Cardiac muscle cell (in vitro differentiated cells and primary cell): ENCODE measurements at places on chromosomes 4 and X. TPM values are rescaled to one million over a fixed set of nuclear protein-coding genes. Genes with fewer than 3 reads are reported as not detected.
A peak's percentile ranks its signal among the peaks of the same experiment; 100 is the strongest.

DNA sequence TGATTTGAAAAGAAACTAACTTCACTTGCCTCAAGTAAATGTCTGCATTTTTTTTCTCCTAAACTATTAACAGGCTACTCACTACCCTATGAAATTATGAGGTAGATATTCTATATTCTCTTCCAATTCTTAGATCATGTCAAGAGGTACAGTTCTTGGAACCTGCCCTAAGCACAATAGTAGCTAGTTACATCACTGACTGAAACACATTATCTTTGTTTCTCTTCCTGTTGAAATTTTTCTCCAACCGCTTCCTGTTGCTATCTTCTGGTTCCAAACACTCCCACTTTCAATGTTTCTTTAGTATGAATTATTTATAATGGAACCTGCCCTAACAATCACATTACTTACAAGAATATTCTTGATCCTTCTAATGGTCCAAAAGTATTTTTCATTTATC lies 5.0 kb upstream of the BANK1 start:
- H3K4me3 ChIP-seq: no peak overlapping the region
- H3K27ac ChIP-seq: no peak overlapping the region
- no peaks in the 10 kb centered on the region for H3K27me3 ChIP-seq
- H3K4me1 ChIP-seq: peaks cover 3% of the 10 kb centered on the region
- peak; percentile 72 for DNase-seq
- H3K36me3 ChIP-seq: no peaks in the 10 kb centered on the region

DNA sequence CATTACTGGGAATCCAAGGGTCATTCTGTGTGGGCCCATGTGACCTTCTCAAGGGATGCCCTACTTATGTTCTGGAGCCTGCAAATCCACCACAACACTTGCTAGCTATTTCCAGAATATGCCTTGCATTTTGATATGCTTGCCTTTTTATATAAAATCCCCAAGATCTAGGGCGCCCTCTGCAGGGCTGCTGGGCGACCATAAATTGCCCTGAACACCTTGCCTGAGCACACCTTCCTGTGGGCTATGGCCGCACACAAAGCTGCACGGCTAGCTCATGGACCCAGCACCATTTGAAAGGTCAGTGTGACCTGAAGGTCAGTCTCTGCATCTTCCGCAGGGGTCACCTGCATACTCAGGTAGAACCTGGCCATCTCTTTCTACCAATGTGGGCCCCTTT lies 311.7 kb downstream of the NLGN4X start:
- no peaks in the 10 kb centered on the region for H3K4me1 ChIP-seq
- no peaks in the 10 kb centered on the region for H3K27me3 ChIP-seq
- H3K4me3 ChIP-seq: no peak overlapping the region
- H3K27ac ChIP-seq: no peak overlapping the region
- H3K36me3 ChIP-seq: no peaks in the 10 kb centered on the region

GRCh38 chr4:68361146-68361589 lies 11.3 kb upstream of the YTHDC1 start:
- no peaks in the 10 kb centered on the region for H3K27me3 ChIP-seq
- peak; percentile 47 for DNase-seq
- H3K27ac ChIP-seq: no peak overlapping the region
- H3K36me3 ChIP-seq: no peaks in the 10 kb centered on the region
- no peaks in the 10 kb centered on the region for H3K4me1 ChIP-seq

DNA sequence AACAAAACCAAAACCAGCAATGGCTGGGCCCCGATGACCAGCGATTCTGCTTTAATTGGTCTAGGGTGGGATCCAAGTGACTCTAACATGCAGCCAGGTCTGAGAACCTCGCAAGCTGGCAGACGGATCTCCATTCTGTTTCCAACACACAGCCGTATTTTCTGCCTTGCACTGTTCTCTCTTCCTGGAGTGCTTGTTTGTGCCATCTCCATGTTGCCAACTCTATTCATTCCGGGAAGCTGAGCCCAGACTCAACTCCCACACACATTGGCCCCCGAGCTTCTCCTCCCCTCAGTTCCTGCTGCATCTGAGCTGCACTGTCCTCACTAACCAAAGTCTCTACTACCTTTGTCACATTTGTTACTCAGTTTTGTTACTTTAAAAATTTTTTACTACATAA lies 35.6 kb downstream of the GEMIN8 start:
- H3K4me3 ChIP-seq: no peak overlapping the region
- DNase-seq: no peak
- no peaks in the 10 kb centered on the region for H3K27me3 ChIP-seq
- no peaks in the 10 kb centered on the region for H3K36me3 ChIP-seq

The DYNLT3 gene
- 4.8 and 7.6 TPM in 2 replicates for total RNA-seq

- DNase-seq: peak; percentile 47
- H3K27me3 ChIP-seq: no peaks in the 10 kb centered on the region
- H3K4me3 ChIP-seq: no peak overlapping the region
- no peaks in the 10 kb centered on the region for H3K4me1 ChIP-seq
- H3K36me3 ChIP-seq: no peaks in the 10 kb centered on the region
These were observed 199.3 kb upstream of the GRID2 start for GRCh38 chr4:92104506-92104905.

DNA sequence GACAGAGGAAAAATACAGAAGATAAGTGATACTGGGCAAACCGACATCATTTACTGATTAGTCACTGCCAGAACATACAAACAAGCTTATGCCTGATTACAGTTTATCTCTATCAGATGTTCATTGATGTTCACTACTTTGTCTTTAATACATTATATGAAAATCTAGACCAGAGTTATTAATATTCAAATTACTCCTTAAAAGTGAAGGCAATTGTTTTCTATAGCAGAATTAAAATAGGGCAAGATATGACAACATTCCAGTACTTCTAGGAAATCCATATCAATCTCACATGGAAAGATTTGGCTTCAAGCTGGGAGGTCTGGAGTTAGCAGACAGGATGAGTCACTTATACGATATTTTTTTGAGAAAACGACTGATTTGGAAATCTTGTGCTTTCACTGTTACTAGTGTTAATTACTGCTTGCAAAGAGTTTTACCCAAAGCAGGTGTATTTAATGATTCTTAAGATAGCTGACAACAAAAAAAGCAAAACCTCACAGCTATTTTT lies 31.8 kb downstream of the HPGD start:
- H3K4me3 ChIP-seq: no peak overlapping the region
- H3K27me3 ChIP-seq: no peaks in the 10 kb centered on the region
- no peak overlapping the region for H3K27ac ChIP-seq
- no peaks in the 10 kb centered on the region for H3K36me3 ChIP-seq

- no peaks in the 10 kb centered on the region for H3K4me1 ChIP-seq
- H3K4me3 ChIP-seq: no peak overlapping the region
- H3K27me3 ChIP-seq: no peaks in the 10 kb centered on the region
- peak; percentile 1 for DNase-seq
- H3K27ac ChIP-seq: no peak overlapping the region
These were observed 126.5 kb downstream of the QDPR start for GRCh38 chr4:17385403-17385802.

GRCh38 chrX:20263474-20263873 lies 3.2 kb downstream of the RPS6KA3 start:
- DNase-seq: peak; percentile 57
- no peak overlapping the region for H3K27ac ChIP-seq
- H3K4me3 ChIP-seq: no peak overlapping the region
- no peaks in the 10 kb centered on the region for H3K36me3 ChIP-seq
- H3K4me1 ChIP-seq: no peaks in the 10 kb centered on the region
- H3K27me3 ChIP-seq: peaks cover 10% of the 10 kb centered on the region

DNA sequence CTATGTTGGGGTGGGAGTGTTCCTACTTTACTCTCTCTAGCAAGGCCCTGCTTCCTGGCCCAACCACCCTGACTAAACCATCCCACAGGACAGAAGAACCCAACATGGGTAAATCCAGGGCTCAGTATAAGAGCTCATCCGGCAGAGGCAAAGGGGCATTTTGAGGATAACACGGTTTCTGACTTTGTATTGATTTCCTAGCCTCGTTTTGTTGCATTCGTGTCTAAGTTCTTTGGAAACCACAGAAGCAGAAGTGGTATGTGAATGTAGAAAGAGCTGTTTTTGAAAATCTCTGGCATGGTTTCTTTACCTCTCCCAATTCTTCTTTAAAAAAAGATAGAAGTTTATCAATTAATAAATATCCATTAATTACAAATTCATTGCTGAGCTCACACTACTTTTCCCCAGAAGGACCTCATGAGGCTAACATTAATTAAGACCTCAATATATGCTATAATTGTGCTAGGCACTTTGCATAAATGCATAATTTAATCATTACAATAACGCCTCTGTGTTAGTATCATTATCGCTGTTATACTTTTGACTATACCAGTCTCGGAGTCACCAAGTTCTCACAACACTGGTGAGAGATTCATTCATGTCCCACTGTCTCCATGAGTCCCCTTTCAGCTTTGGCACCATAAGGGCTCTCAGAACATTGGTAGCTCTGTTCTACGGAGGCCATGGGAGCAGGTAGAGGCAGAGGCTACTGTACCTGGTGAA lies 5.8 kb upstream of the CLNK start:
- H3K4me1 ChIP-seq: no peaks in the 10 kb centered on the region
- H3K4me3 ChIP-seq: no peak overlapping the region
- H3K27ac ChIP-seq: no peak overlapping the region
- no peaks in the 10 kb centered on the region for H3K27me3 ChIP-seq
- no peaks in the 10 kb centered on the region for H3K36me3 ChIP-seq

- no peak overlapping the region for H3K4me3 ChIP-seq
- peaks cover 21% of the 10 kb centered on the region for H3K36me3 ChIP-seq
- H3K27me3 ChIP-seq: no peaks in the 10 kb centered on the region
- no peak overlapping the region for H3K27ac ChIP-seq
- H3K4me1 ChIP-seq: no peaks in the 10 kb centered on the region
These were observed 11.8 kb downstream of the CASP6 start for GRCh38 chr4:109691411-109691920.

DNA sequence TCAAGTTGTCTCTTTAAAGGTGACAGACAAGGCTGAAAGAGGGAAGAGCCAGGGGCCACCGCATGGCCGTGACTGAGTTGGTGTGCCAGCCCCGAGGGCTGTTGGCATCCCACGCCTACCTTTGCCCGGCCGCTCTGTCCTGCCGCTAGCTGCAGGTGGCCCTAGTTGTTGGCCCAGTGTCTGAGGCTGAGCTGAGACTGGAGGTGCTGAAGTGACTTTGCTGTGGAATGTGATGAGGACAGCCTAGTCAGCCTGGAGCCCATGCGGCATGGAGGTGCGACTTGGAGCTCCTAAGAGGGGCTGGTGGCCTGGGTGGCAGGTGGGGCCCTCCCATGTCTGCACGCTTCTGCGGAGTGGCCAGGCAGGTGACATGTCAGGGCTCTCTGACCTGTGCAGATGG lies 6.6 kb downstream of the TADA2B start:
- no peak overlapping the region for H3K27ac ChIP-seq
- DNase-seq: no peak
- no peak overlapping the region for H3K4me3 ChIP-seq
- H3K36me3 ChIP-seq: peaks cover 2% of the 10 kb centered on the region

GRCh38 chrX:32877592-32877991 lies 333.8 kb downstream of the DMD start:
- no peaks in the 10 kb centered on the region for H3K27me3 ChIP-seq
- no peaks in the 10 kb centered on the region for H3K4me1 ChIP-seq
- no peaks in the 10 kb centered on the region for H3K36me3 ChIP-seq
- DNase-seq: no peak

DNA sequence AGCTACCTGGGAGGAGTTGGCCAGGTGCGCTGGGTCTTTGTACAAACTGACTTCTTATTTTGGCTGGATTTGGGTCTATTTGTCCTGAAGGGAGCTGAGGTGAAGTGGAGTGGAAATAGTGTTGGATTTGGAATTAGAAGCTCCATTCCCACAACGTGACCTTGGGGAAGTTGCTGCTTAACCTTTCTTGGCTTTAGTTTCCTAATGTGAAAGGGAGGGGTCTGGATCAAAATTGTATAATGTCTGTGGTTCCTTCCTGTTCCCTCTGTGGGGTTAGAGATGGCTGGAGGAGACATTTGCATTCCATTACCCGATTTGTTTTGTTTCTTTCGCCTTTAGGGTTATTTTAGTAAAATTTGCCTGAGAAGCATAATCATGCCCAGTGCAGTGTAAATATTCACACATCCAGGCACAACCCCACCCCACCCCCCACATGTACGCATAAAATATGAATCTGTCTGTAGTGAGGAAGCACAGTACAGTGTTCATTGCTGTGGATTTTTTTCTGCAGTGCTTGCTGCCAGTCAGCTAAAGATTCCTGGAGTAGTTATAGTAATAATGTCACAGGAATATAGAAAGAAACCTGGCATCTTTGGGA lies 21.5 kb downstream of the JADE1 start:
- H3K4me1 ChIP-seq: no peaks in the 10 kb centered on the region
- H3K27me3 ChIP-seq: no peaks in the 10 kb centered on the region
- no peak for DNase-seq
- H3K36me3 ChIP-seq: no peaks in the 10 kb centered on the region

The CSAG3 gene
- not detected in 2 replicates for total RNA-seq

GRCh38 chrX:1561164-1561563 lies 24.2 kb upstream of the P2RY8 start:
- H3K27me3 ChIP-seq: no peaks in the 10 kb centered on the region
- no peak for DNase-seq
- H3K4me3 ChIP-seq: no peak overlapping the region
- no peak overlapping the region for H3K27ac ChIP-seq
